G401 (cell line): ENCODE measurements at places on chromosomes 4 and X. TPM values are rescaled to one million over a fixed set of nuclear protein-coding genes. Genes with fewer than 3 reads are reported as not detected.

The SMARCA5 gene
- 58.3 and 63.1 TPM in 2 replicates for total RNA-seq

The CCNB3 gene
- not detected in 2 replicates for total RNA-seq

The SHROOM4 gene
- total RNA-seq: 0.10 and 0.12 TPM in 2 replicates

The CXorf49 gene
- not detected in 2 replicates for total RNA-seq

The RNF212 gene
- total RNA-seq: not detected in 2 replicates
